ENCODE measurements at places on chromosomes 2 and 18. TPM values are rescaled to one million over a fixed set of nuclear protein-coding genes. Genes with fewer than 3 reads are reported as not detected.

DNA sequence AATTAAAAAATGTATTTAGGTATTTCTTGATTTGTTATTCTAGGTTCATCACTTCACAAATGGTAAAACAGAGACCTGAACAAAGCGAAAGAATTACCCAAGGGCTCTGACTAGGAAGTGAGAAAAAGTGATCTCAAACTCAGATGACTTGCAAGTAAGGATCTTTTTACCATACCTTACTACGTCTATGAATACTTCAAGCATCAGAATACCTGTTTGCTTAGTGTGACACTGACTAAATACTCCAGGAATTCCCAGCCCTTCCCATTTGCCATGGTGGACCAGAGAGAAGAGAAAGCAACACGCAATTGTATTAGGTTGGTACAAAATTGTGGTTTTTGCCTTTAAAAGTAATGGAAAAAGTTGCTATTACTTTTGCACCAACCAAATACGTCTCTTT, 35.8 kb upstream of the FIGN start:
- DNase-seq, result no peak

SLC4A3 gene
- total RNA-seq, result 1.3 TPM

GRCh38 chr18:74234326-74235171, 57.2 kb downstream of the CYB5A start:
- DNase-seq, result peak; percentile 45

- no peak for DNase-seq
Measured at GRCh38 chr2:190340369-190340768, 3.0 kb upstream of the INPP1 start.

- DNase-seq, result no peak
Measured at GRCh38 chr2:224802407-224802806, 86.2 kb upstream of the CCDC195 start.

- no peak for DNase-seq
Measured at GRCh38 chr2:178307650-178308049, 113.3 kb downstream of the OSBPL6 start.

PPP1R1C gene
- 3.4 TPM for total RNA-seq

GRCh38 chr2:42638080-42638784, 69.8 kb downstream of the MTA3 start:
- DNase-seq, result no peak

GRCh38 chr2:100780203-100781008, 39.5 kb upstream of the NPAS2 start:
- DNase-seq, result no peak

ONECUT2 gene
- total RNA-seq, result 0.11 TPM

DNA sequence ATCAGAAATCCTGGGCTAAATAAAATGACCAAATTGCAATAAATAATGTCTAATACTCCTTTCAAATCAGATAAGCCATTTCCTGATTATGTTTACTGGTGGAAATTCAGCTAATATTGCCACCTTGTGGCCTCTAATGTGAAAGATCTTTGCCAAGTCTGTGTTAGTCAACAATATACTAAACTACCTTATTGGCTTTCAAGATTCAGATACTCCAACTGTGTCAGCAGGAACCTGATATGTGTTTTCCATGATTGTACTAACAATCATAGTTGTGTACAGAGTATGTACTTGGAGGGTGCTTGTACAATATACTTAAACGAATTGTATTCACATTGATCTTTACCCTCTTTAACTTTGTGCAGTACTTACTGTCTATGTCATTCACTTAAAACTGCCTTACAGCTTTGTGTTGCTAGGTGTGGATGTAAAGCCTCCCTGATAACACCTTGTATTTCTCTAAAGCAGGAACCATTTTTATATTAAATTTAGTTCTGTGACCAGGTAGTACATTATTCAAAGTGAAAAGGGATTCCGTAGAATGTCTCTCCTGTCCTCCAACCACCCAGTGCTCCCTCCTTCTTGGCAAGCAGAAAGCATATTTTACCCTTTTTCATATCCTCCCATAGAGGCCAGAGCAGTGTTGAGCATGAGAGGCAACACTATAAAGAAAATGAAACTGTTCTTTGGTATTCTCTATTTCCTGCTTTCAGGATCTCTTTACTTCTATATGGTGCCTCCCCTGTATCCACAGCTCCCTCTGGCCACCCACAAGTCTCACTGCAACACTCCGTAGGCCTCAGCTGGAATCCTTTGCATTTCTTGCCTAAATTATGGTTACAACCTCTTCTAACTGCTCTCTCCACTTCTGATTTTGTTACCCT, 75.2 kb upstream of the C2orf15 start:
- peak; percentile 29 for DNase-seq

WDR35 gene
- total RNA-seq, result 34.1 TPM

- DNase-seq, result no peak
Measured at GRCh38 chr18:23716516-23716915, 27.3 kb downstream of the LAMA3 start.

DNA sequence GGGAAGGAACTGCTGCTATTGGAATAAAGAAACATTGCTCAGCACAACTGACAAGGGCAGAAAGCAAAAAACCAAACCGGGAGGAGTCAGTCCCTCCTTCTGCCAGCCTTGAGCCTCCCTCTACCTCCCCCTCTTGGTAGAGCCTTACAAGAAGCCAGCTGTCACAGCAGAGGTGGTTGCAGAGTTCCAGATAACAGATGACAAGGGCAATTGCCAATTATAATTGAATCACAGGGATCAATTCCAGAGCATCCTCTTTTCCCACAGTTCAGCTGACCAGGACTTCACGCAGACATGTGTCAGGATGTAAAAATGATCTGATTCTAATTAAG, 548.2 kb upstream of the LRRTM1 start:
- no peak for DNase-seq

BCL2 gene
- total RNA-seq, result 53.9 TPM

ECEL1 gene
- total RNA-seq, result 0.21 TPM

- no peak for DNase-seq
Measured at GRCh38 chr2:60335533-60336237, 217.8 kb downstream of the BCL11A start.

RND3 gene
- 139 TPM for total RNA-seq

- no peak for DNase-seq
Measured at GRCh38 chr2:226190479-226191252, 609.0 kb downstream of the IRS1 start.

MYO1B gene
- 138 TPM for total RNA-seq

B3GNT7 gene
- 1.3 TPM for total RNA-seq

LPIN1 gene
- 27.3 TPM for total RNA-seq

- no peak for DNase-seq
Measured at GRCh38 chr18:42475157-42475556, 520.1 kb downstream of the PIK3C3 start.

- no peak for DNase-seq
Measured at GRCh38 chr2:18356676-18357075, 203.8 kb downstream of the RDH14 start.

GRCh38 chr2:238863231-238863630, 15.3 kb downstream of the TWIST2 start:
- DNase-seq, result no peak

SERPINE2 gene
- total RNA-seq, result 84.7 TPM

DNA sequence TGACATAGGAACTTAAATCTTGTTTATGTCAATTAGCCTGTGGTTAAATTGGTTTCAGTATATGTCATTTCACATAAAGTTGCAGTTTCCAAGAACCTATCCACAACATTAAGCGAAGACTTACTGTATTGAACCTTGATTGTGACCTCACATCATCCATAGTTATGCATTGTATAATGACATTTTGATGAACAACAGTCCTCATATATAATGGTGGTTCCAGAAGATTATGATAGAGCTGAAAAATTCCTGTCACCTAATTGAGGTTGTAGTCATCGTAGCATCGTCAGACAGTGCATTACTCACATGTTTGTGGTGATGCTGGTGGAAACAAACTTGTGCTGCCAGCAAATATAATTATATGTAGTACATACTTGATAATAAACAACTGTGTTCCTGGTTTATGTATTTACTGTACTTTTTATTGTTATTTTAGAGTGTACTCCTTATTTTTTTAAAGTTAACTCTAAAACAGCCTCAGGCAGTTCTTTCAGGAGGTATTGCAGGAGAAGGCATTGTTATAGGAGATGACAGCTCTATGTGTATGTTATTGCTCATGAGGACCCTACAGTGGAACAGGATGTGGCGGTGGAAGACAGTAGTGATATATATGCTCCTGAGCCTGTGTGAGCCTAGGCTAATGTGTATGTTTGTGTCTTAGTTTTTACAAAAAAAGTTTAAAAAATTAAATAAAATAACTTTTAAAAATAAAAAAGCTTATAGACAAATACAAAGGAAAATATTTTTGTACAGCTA, 56.6 kb downstream of the UBE2E3 start:
- no peak for DNase-seq

DNA sequence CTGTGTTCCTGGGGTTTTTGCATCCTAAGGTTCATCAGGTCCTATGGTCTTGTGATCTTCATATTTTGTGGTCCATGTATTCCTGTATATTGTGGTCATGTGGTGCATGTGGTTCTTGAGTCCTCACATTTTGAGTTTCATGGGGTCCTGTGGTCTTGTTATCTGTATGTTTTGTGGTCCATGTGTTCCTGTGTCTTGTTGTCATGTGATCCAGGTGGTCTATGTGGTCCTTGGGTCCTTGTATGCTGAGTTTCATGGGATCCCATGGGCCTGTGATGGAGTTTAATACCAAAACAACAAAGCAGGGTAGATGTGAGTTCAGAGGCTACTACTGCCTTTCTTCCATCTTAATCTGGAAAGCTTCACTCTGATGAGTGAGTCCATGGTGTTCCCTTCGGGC, 166.4 kb downstream of the TMEM18 start:
- no peak for DNase-seq

DNA sequence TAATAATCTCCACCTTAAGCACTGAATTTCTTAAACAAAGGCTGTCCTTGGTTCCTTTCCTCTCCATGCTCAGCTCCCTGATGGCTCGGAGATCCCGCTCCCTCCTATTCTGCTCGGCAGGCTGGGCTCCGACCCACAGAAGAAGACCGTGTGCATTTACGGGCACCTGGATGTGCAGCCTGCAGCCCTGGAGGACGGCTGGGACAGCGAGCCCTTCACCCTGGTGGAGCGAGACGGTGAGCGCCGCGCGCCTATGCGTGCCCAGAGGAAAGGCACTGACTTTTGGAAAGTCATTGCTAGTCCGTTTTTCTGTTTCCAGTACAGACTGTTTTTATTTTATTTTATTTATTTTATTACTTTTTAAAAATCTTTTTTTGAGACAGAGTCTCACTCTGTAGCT, 9.6 kb downstream of the CNDP2 start:
- no peak for DNase-seq

CTLA4 gene
- total RNA-seq, result 0.11 TPM

PSMA8 gene
- total RNA-seq, result not detected

GRCh38 chr2:40283111-40283909, 168.6 kb downstream of the SLC8A1 start:
- DNase-seq, result no peak

- no peak for DNase-seq
Measured at GRCh38 chr2:190117305-190117704, 54.8 kb upstream of the MSTN start.

DNA sequence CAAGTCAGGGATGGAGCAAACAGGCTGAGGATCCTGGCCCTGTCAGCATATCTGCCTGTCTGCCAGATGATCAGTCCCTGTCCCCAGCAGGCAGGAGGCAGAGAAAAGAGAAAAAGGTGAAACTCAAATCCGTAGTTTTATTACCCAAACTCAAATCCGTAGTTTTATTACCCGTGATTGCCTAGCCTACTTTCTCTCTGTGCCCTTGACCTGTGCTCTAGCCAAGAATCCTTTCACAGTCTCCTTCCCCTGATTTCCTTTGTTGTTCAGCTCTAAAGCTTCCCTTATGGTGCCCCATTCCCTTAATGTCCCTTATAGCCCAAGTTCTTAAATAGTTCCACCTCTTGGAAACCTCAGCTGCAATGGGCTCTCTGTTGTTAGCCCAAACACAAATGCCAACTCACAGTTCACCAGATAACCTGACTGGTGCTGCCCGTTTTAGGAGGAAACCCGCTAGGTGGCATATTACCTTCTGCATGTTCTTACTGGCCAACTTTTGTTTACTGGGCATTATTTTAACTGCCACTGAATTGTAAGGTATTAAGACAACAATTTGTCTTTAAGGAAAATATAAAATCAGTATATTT, 125.7 kb upstream of the FZD5 start:
- no peak for DNase-seq

HOXD8 gene
- total RNA-seq, result 12.3 TPM

- DNase-seq, result no peak
Measured at GRCh38 chr2:84701880-84702279, 179.0 kb downstream of the TRABD2A start.

Measured in urinary bladder (tissue), 4 donors.